ENCODE measurements at places on chromosomes 2 and 18. TPM values are rescaled to one million over a fixed set of nuclear protein-coding genes. Genes with fewer than 3 reads are reported as not detected.

Gene SLC23A3
- 0.58 TPM for polyA plus RNA-seq

Gene FSIP2
- not detected for polyA plus RNA-seq

Gene TMEFF2
- not detected for polyA plus RNA-seq

Gene RIT2
- polyA plus RNA-seq = not detected

Gene ALPI
- polyA plus RNA-seq = not detected

Gene SEMA4C
- polyA plus RNA-seq = 5.5 TPM

Gene LCT
- polyA plus RNA-seq = not detected

Gene CCDC74B
- polyA plus RNA-seq = 10.8 TPM

Gene SERPINB4
- polyA plus RNA-seq = not detected

Gene VSNL1
- polyA plus RNA-seq = 0.70 TPM

Gene DNAH7
- polyA plus RNA-seq = 0.40 TPM

Gene MBOAT2
- 103 TPM for polyA plus RNA-seq

Gene ABCB6
- polyA plus RNA-seq = 21.8 TPM

Gene CYBRD1
- polyA plus RNA-seq = 168 TPM

Gene FAM136A
- polyA plus RNA-seq = 53.4 TPM

Gene ATP6V1B1
- 0.60 TPM for polyA plus RNA-seq

Gene ASB1
- polyA plus RNA-seq = 35.3 TPM

Gene TMEM182
- 2.2 TPM for polyA plus RNA-seq

Gene DNAJC5G
- polyA plus RNA-seq = not detected

Gene GPR75
- polyA plus RNA-seq = 0.23 TPM

Gene CD8B2
- not detected for polyA plus RNA-seq

Gene LRRTM1
- not detected for polyA plus RNA-seq

Gene OSBPL6
- 10.6 TPM for polyA plus RNA-seq

Gene EPB41L3
- 19.2 TPM for polyA plus RNA-seq

Gene ATRAID
- 304 TPM for polyA plus RNA-seq

Gene PAPOLG
- polyA plus RNA-seq = 6.9 TPM

Gene TRIM43
- not detected for polyA plus RNA-seq

Gene ST6GAL2
- not detected for polyA plus RNA-seq

Gene PROM2
- polyA plus RNA-seq = not detected

Gene KLHL14
- not detected for polyA plus RNA-seq

Gene IKZF2
- polyA plus RNA-seq = 3.4 TPM

Gene HTRA2
- 34.0 TPM for polyA plus RNA-seq

Gene ZNF396
- polyA plus RNA-seq = 0.54 TPM

Gene PAX8
- 13.1 TPM for polyA plus RNA-seq

Gene TUBB8B
- not detected for polyA plus RNA-seq

Gene ELOA2
- polyA plus RNA-seq = not detected

Gene ABCB11
- polyA plus RNA-seq = not detected

Gene SLC66A3
- 53.6 TPM for polyA plus RNA-seq

Gene RGPD3
- 0.08 TPM for polyA plus RNA-seq

Gene ATOH8
- 12.0 TPM for polyA plus RNA-seq

Gene ACVR1C
- not detected for polyA plus RNA-seq

Gene FAM237A
- polyA plus RNA-seq = not detected

Gene HOXD11
- polyA plus RNA-seq = 27.7 TPM

Gene GAL3ST2
- not detected for polyA plus RNA-seq

Gene UGT1A5
- not detected for polyA plus RNA-seq

Gene COL4A4
- 0.66 TPM for polyA plus RNA-seq

Gene DYNC1I2
- 76.7 TPM for polyA plus RNA-seq

Gene KATNAL2
- polyA plus RNA-seq = 4.6 TPM

Gene CAPN13
- polyA plus RNA-seq = not detected
